T-helper 2 cell treated with Interferon-gamma antibody and Interleukin-4, amounts not matched to agents 100 ng/mL and 5 ng/mL, for 36 hours (primary cell): ENCODE measurements at places on chromosomes 3 and 15. TPM values are rescaled to one million over a fixed set of nuclear protein-coding genes. Genes with fewer than 3 reads are reported as not detected.

The LMAN1L gene
- 0.64 and 0.93 TPM in 2 replicates for total RNA-seq

The CHRD gene
- not detected in 2 replicates for total RNA-seq

The CFAP100 gene
- not detected in 2 replicates for total RNA-seq

The SAMD7 gene
- total RNA-seq: not detected in 2 replicates

The FAM43A gene
- 2.4 and 2.5 TPM in 2 replicates for total RNA-seq

The DYNLT2B gene
- 19.8 and 20.4 TPM in 2 replicates for total RNA-seq

The CKMT1B gene
- total RNA-seq: 0.45 TPM in 1 of 2 replicates, not detected in the other
